ENCODE measurements at places on chromosomes 1 and 21.

DNA sequence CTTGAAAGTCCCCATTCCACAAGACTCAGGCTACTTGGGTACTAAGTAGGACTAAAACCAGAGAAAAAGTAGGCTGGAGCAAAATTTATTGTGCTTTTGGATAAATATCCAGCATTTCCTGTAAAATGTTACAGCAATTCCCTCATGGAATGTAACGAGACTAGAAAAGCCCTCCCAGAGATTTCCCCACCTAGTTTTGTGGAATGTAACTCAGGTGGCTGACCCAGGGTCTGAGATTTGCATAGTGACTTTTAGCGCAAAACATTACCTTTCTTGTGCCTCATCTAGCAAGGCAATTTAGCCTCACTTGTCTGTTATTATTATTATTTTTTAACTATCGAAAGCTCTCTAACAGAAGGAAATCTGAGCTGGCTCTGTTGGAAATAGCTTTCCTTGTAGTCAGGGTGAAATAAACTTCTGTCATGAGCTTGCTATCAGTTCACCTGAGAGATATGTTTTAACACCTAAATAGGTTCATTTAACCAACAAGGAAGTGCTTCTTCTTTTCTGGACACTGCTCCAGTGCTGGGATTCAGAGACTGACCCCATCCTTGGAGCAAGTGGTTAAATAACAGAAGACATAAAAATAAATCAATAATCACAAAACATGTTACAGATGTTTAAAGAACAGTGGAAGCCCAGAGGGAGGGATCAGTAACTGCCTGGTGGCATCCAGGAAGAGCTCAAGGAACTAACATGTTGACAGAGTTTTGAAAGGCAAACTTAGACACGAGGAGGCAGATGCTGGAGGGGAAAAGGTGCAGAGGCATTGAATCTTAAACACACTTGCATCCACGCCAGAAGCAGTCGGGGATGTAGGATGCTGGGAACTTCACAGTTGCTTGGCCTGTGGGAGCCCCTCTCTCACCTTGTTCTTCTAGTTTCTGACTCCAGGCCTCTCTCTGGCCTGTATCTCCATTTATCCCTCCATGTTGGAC lies 68.3 kb upstream of the RHOU start:
- DNase-seq, result no peak

- DNase-seq, result no peak
Measured at GRCh38 chr1:20160034-20160433, 20.9 kb downstream of the PLA2G2F start.

GRCh38 chr1:30291526-30291925 lies 431.9 kb downstream of the MATN1 start:
- DNase-seq, result no peak

- DNase-seq, result no peak
Measured at GRCh38 chr1:209929751-209930150, 8.3 kb upstream of the SYT14 start.

DNA sequence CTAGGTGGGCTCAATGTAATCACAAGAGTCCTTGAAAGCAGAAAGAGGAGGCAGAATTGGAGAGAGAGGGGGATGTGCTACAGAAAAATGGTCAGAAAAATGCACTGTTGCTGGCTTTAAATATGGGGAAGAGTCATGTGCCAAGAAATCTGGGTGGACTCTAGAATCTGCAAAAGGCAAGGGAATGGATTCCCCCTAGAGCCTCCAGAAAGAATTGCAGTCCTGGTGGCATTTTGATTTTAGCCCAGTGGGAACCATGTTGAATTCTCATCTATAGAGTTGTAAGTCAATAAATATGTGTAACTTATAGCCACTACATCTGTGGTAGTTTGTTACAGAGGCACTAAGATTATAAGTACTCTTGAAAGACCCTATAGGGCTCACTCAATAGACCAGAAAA lies 210.3 kb downstream of the ASTN1 start:
- DNase-seq, result no peak

GRCh38 chr1:172342584-172343239 lies 77.8 kb upstream of the C1orf105 start:
- DNase-seq, result no peak

- DNase-seq, result no peak
Measured at GRCh38 chr1:41365772-41366454, 4.7 kb downstream of the FOXO6 start.

Data from stimulated activated CD4-positive, alpha-beta T cell treated with anti-CD3 and anti-CD28 coated beads, Interleukin-4, amount 100 ng/mL, for 24 hours (primary cell).